ENCODE measurements at places on chromosomes 2 and 18. TPM values are rescaled to one million over a fixed set of nuclear protein-coding genes. Genes with fewer than 3 reads are reported as not detected.

ALLC gene
- total RNA-seq, result not detected

RFTN2 gene
- 4.4 TPM for total RNA-seq

APOB gene
- under 0.01 TPM for total RNA-seq

SIX3 gene
- total RNA-seq, result not detected

ZNF532 gene
- 37.4 TPM for total RNA-seq

IL37 gene
- total RNA-seq, result not detected

GTF3C2 gene
- total RNA-seq, result 41.5 TPM

SNRNP27 gene
- 48.5 TPM for total RNA-seq

SNRPD1 gene
- total RNA-seq, result 18.3 TPM

TTLL4 gene
- 13.9 TPM for total RNA-seq

FRZB gene
- 0.15 TPM for total RNA-seq

GREB1L gene
- total RNA-seq, result 3.1 TPM

NRP2 gene
- 72.2 TPM for total RNA-seq

SKA1 gene
- 30.3 TPM for total RNA-seq

C2orf78 gene
- total RNA-seq, result not detected

CYS1 gene
- total RNA-seq, result not detected

HOXD1 gene
- 3.7 TPM for total RNA-seq

FEV gene
- not detected for total RNA-seq

HAAO gene
- not detected for total RNA-seq

SLC5A7 gene
- not detected for total RNA-seq

ASB18 gene
- total RNA-seq, result not detected

CRYGD gene
- total RNA-seq, result not detected

CPS1 gene
- 1.5 TPM for total RNA-seq

NPPC gene
- not detected for total RNA-seq

MAP4K4 gene
- 157 TPM for total RNA-seq

POTEJ gene
- not detected for total RNA-seq

Data from mammary microvascular endothelial cell (primary cell).